ENCODE measurements at places on chromosomes 4 and X. TPM values are rescaled to one million over a fixed set of nuclear protein-coding genes. Genes with fewer than 3 reads are reported as not detected.

GRCh38 chr4:7472442-7473013, 37.8 kb upstream of the PSAPL1 start:
- no peak for DNase-seq

- DNase-seq = no peak
Observed at GRCh38 chr4:48997962-48998361, 11.9 kb downstream of the CWH43 start.

- DNase-seq = no peak
Observed at GRCh38 chr4:144948009-144948408, 150.0 kb downstream of the ANAPC10 start.

DNA sequence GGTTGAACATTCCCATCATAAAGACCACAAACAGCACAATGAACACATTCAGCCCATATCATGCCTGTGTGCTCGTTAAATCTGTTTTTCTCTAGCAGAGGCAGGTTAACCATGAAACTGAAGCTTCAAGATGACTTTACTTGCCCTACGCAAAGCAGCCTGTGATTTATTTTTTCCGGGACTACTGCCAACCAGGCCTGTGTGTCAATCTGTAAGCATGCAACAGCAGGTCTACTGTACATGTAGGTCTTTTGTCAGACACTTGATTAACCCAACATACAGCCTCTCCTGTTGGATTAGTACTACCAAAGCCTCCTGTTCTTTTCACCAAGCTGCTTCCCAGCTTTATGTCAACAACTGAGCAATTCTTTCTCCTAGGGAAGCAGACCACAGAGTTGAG, 85.5 kb upstream of the ACSL1 start:
- no peak for DNase-seq

GRCh38 chr4:76688619-76689144, 209.3 kb downstream of the SOWAHB start:
- DNase-seq = no peak

DNA sequence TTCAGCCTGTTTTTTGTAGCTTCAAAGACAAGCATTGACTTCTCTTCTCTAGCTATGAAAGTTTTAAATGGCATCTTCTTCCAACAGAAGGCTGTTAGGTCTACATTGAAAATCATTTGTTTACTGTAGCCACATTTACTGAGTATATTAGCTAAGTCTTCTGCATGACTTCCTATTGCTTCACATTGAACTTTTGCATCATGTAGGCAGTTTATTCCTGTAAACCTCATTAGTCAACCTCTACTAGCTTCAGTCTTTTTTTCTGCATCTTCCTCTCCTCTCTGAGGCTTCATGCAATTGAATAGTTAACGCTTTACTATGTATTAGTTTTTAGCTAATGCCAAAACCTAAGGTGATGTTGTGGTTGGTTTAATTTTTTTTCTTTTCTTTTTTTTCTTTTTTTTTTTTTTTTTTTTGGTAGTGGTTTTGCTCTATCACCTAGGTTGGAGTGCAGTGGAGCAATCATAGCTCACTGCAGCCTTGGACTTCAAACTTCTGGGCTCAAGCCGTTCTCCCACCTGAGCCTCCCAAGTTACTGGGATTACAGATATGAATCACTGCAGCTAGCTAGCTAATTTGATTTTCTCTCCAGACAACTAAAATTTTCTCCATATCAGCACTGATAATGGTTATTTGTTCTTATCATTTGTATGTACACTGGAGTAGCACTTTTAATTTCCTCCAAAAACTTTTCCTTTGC, 3.4 kb downstream of the UGT2A3 start:
- no peak for DNase-seq

DNA sequence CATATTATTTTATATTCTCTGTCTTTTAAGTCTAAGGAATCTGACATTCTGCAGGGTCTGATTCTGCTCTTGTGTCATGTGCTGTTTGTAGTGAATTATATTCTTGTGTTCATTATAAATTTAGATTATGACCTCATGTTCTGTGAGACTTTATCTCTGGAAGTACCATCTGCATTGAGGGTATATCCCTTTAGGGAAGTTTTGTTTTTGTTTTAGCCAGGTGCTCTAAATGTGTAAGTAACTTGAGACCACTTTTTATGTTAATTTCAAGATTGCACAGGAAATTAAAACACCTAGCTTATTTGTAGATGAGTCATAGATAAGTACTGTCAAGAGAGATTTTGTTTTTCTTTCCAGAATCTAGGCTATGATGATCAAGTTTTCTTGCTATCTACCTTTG, 35.0 kb upstream of the DKK2 start:
- no peak for DNase-seq

DNA sequence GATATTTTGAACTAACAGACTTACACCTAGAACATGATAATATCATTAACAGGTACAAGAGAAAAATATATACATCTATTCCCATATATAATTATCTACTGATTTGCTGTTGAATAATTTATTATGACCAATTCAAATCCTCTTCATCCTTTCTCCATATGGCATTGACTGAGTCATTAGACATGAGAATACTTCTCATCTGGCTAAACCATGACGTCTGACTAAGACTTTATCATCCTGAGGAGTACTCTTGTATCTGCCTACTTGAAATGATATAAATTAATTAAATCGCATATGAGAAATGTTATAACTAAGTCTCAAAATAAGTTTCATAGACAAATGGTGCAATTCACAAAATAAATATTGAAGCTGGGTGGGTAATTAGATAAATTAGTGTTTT, 67.4 kb downstream of the EMCN start:
- no peak for DNase-seq

DNA sequence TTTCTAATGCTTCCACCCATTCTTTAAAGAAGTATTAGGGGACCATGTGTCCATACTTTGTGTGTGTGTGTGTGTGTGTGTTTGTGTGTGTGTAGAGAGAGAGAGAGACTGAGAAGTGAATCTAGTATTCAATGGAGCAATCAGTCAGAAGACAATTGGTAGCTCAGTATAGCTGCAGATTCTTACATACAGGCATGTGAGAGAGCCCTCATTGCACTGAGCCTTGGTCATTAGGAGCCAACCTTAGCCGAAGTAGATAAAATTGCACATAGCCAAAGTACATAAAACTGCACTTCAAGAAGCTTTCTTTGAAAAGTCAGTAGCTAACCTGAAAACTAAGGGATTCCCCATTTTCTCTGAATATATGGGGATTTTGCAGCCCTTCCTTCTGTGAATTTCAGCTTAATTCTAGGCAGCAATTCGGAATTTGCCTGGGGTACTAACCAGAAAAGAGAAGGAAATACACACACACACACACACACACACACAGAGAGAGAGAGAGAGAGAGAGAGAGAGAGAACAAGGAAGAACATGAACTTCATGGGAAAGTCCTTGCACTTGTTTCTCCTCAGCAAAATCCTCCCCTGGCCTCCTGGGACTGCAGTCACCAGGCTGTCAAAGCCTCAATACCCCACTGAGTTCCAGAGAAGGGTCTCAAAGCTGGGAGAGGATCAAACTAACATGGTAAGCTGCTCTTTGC, 1.7 kb upstream of the PRDM8 start:
- DNase-seq = no peak

DNA sequence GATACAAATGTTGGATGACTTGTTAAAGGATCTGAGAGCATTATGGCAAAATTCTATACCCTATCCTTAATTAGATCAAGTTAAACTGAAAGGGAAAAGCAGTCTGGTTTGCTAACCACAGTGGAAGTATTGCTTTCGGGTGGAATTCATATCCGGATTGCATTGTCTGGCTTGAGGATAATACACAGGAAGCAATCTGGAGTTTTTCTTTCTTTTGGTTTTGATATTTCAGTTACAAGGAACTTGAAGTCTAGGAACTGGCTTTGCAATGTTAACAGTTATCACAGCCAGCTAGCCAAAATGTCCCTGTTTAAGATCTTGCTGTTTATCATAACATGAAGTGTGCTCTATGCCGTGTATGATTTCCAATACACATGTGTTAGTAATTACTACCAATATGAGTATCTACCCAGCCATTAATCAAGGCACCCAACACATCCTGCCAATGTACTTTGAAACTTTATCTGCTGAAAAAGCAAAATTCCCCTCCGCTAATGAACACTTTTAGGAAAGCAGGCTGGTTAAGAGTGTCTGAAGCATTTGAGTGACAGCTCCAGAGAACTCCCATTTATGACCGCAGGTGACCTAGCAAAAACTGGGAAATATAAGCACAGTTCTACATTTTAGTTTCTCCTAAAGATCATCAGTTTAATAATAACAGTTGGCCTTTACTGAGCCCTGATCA, 146.4 kb downstream of the PALLD start:
- DNase-seq = peak; percentile 66

DNA sequence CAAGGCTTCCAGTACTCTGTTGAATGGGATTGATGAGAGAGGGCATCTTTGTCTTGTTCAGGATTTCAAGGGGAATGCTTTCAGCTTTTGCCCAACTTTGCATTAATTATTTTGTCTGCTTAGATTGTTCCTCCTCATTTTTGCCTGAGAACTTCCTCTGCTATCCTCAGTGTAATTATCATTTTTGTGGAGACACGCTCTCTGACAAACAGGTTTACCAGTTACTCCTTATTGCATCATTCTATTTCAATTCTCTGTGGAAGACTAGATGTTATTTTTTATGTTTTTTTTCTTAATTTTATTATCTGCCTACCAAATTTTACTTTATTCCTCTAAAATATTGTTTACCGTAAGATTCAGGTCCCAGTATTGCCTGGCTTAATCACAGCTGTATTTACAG, 349.2 kb downstream of the ADGRL3 start:
- no peak for DNase-seq

- DNase-seq = no peak
Observed at GRCh38 chr4:121278811-121279368, 101.9 kb downstream of the QRFPR start.

The SPATA4 gene
- total RNA-seq = 4.1 TPM

The DNAAF6 gene
- total RNA-seq = 3.3 TPM

The SHROOM2 gene
- 15.5 TPM for total RNA-seq

The PLXNB3 gene
- total RNA-seq = 1.0 TPM

The WAS gene
- 8.1 TPM for total RNA-seq

All from lung (tissue), 17 donors.